Osteoblast (primary cell): ENCODE measurements at places on chromosomes 5 and 9. TPM values are rescaled to one million over a fixed set of nuclear protein-coding genes. Genes with fewer than 3 reads are reported as not detected.

Gene UNC13B
- total RNA-seq, result 24.8 and 25.3 TPM in 2 replicates

Gene SVEP1
- 37.6 and 43.0 TPM in 2 replicates for total RNA-seq

DNA sequence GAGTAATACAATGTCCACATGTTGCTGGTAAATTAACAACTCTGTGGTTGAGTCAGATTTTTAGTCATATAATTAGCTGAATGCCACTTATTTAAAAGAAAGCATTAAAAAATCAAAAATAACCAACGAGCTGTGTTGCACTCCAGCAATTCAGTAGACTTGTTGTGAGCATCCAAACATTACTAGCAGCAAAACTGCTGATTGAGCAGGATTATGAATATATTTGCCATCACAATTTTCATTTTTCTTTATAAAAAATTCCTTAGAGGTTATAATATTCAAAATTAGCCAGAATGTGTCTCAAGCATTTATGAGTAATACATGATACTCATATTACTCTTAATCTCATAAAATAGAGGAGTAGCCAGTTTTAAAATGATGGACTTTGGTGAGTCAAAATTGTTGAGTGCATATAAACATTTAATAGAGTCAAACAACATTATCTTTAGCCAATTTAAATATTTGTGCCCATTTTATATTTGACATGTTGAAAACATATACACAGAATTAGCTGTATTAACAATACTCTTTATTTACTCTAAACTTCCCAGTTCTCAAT, 44.0 kb downstream of the ST8SIA4 start:
- no peak for DNase-seq

DNA sequence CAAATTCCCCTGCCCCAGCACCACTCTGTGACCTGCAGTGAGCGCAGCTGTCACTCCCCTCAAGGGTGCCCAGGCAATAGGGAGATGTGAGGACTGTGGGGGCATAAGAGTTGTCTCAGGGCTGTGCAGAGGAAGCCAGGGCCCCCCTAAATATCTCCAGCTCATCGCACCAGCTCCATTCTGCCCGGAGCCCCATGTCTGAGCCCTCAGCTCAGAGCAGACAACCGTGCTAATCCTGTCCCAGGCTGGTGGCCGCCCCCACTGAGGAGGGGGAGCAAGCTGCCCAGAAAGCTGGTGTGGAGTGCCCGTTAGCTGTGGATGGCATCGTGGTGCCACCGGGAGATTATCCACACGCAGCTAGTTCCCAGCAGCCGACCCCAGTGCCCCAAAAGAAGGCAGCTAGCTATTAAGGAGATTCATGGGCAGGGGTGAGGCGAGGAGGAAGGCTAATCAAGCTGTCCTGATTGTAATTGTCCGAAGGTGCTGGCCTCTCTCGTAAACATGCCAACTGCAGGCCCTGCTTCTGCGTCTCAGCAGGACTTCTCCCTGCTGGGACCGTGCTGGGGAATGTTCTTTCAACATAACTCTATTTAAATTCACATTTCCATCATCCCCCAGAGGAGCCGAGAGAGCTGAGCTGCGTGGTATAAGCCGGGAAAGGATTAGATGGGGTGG, 17.0 kb upstream of the FIBCD1 start:
- peak; percentile 69 for DNase-seq

DNA sequence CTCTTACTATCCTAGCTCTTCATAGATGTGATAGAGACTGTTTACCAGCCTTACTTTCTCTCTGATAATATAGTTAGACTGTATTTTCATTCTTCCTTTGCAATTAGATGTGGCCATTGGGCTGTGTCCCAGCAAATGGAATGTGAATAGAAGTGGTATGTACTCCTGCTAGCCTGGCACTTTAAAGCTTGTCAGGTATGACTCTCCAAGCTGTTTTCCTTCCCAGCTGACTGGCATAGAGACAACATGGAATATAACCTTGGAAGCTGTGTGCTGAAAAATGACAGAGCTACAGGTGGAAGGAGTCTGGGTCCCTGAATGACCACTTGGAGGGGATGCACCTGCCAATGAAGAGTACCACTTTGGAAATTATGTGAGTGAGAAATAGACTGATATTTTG, 116.2 kb downstream of the DIRAS2 start:
- DNase-seq, result no peak

DNA sequence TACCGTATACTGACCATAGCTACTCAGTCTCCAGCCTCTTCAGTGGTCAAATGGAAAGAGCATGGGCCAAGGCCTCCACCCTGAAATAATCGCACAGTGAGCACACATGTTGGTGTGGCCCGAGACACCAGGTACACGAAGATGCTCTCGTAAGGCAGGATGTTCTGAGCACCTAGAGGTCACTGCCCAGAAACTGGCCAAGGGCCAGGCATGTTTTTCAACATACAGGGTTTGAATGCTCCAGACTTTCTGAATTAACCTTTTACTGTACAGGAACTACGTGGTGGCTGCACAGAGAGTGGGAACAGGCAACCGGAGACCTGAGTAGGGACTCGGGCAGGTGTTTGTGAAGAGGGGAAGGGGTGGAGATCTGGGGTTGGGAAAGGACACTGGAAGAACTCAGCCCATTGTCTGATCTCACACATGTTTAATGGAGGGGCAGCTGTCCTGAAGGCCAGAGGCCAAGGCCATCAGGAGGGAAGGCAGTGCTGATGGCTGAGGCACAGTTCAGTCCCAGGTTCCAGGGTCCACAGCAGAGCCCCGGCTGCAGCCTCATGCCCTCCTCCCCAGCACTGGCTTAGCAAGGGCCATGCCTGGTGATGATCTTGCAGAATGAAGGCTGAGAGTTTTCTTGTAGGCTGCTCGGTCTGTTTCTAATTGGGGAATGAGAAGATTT, 48.5 kb upstream of the ANKRD18A start:
- DNase-seq, result no peak
